CD4-positive, alpha-beta T cell (primary cell): ENCODE measurements at places on chromosomes 4 and X.

GRCh38 chrX:20995829-20996228, 378.4 kb upstream of the CNKSR2 start:
- DNase-seq, result no peak

DNA sequence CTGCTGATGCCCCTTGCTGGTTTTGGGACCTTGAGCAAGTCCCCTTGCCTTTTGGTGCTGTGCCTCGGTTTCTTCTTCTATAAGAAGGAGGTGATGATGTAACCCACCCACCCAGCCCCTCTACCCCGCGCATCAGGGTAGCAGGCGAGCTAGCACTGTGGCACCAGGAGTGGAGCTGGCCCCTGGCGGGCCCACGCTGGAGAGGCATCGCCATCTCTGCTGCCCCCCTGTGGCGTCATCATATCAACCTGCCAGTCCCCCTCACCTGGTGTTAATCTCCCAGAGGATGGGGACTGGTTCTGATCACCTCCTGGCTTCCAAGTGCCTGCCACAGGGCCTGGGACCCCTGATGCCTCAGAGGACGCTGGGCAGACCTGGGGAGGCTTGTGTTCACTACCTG, 6.3 kb upstream of the SORCS2 start:
- no peak for DNase-seq

DNA sequence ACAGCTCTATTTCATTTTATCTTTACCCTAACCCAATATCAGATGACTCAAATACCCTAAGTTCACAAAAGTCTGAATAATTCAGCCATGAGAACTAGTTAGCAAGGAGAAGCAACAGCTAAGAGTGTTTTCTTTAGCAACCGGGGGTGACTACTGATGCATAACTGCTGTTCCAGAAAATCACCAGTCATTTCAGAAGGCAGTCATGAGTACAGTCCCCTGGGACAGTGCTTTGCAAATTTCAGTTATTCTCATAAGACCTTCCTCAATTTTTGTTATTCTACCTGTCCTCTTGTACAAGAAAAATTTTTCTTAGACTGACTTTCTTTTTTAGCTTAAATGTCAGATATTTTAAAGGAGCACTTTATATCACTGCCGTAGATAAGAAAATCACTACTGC, 16.4 kb downstream of the BANK1 start:
- DNase-seq, result no peak

DNA sequence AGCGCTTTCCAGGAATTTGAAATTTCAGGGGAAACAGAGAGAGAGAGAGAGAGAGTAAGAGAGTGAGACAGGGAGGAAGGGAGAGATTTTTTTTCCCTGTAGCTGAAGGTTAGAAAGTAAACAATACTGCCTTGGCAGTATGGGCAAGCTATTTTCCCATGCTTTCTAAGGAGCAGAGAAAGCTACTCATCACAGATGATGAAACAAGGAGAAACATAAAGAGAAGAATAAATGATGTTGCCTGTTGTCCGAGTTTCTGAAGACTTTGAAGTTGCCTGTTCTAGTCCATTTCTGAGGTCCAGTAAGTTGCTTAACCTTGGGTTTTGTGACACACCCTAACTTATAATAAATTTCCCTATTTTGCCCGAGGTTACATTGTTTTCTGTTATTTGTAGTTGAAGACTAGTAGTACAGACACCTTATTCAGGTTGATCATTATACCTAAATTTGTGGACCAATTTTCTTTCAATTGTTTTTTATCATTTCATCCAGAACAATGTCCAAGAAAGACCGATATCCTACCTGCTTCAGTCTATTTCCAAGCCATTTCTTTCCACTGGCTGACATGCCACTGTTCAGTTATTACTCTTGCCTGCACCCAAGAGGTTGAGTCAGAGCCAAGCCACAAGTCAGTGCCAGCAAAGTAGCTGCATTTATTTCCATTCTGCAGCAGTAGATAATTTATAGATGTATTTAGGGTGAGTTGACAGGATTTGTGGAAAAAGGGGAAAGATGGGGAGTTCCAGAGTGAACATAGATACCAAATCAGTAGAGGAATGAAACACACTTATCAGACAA, 49.7 kb upstream of the SLC16A2 start:
- no peak for DNase-seq

GRCh38 chrX:129876771-129877305, 29.1 kb upstream of the UTP14A start:
- DNase-seq, result no peak

DNA sequence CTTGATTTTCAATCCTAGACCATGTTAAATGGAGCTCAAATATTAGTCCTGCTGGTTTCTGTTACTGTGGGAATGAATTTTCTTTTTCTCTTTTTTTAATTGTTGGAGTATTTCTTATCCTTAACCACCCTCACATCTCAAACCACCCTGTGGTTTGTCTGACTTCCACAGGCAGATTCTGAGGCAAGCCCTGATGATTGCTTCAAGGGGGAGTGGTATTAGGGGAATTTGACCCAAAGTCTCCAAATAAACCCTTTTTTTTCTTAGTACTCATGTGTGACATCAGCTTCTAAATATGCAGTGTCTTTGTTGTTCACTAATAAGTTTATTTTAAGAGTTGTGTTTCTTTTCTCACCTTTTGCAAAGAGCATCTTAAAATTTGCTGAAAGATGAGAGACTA, 810.3 kb downstream of the IL1RAPL1 start:
- no peak for DNase-seq

GRCh38 chr4:85639946-85640345, 165.0 kb downstream of the ARHGAP24 start:
- DNase-seq, result no peak

DNA sequence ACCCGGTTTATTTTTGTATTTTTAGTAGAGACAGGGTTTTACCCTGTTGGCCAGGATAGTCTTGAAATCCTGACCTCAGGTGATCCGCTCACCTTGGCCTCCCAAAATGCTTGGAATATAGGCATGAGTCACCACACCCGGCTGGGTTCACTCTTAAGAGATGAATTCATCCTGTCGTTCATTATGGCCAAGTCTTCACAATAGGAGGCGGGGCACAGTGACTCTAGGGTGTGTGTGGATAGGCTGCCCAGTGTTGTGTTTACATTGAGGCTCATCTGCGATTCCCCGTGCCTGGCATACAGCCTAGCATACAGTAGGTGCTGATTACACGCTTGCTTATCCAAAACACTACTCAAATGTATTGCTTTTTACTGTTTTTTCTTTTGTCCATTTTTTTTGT, 41.3 kb upstream of the IGFBP7 start:
- DNase-seq, result no peak

GRCh38 chrX:97909245-97909644, 1025.5 kb downstream of the RPA4 start:
- DNase-seq, result no peak

DNA sequence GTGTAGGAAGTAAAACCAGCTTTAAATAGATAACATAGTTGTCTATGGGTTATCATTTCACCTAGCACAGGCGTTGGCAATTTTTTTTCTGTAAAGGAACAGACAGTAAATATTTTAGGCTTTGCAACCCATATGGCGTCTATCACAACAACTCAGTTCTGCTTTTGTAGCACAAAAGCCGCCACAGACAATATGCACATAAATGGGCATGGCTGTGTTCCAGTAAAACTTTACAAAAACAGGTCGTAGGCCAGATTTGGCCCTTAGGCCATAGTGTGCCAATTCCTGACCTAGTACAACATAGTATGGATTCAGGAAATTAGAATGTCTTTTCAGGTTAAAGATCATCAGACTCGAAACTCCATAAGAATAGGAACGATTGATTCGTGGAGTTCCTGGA, 265.3 kb upstream of the GK2 start:
- DNase-seq, result no peak

DNA sequence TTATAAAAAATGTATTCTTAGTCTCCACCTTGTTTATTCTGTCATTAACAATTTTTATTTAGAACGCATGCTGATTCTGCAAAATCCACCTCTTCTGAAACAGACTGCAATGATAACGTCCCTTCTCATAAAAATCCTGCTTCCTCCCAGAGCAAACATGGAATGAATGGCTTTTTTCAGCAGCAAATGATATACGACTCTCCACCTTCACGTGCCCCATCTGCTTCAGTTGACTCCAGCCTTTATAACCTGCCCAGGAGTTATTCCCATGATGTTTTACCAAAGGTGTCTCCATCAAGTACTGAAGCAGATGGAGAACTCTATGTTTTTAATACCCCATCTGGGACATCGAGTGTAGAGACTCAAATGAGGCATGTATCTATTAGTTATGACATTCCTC, 75.6 kb upstream of the SMARCA5 start:
- no peak for DNase-seq

GRCh38 chr4:171621646-171622045, 191.6 kb upstream of the GALNTL6 start:
- no peak for DNase-seq

DNA sequence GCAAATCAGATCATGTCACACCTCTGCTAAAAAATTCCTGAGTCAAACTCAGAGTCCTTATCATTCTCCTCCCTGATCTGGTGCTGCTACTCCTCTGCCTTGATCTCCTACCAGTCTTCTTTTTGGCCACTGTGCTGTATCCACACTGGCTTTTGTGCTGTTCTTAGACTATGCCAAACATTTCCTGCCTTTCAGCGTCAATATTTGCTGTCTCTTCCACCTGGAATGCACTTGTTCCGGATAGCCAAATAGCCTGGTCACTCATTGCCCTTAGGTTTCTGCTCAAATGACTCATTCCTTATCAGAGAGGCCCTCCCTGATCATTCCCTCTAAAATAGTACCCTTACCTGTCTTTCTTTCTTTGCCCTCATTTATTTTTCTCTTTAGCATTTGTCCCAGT, 24.4 kb upstream of the RP2 start:
- no peak for DNase-seq

DNA sequence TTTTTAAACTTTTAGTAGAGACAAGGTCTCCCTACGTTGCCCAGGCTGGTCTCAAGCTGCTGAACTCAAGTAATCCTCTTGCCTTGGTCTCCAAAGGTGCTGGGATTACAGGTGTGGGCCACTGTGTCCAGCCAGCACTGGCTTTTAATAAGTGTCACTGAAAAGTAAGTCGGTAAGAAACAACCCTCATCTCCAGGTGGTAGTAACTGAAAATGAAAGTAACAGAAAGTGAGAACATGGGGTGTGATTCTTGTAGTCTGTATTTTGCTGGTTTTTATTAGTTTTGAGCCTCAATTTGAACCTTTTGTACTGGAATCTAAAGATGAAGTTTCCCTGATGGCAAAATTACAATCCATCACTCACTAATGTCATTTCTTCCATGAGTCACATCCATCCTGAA, 238.1 kb upstream of the AGA start:
- no peak for DNase-seq

DNA sequence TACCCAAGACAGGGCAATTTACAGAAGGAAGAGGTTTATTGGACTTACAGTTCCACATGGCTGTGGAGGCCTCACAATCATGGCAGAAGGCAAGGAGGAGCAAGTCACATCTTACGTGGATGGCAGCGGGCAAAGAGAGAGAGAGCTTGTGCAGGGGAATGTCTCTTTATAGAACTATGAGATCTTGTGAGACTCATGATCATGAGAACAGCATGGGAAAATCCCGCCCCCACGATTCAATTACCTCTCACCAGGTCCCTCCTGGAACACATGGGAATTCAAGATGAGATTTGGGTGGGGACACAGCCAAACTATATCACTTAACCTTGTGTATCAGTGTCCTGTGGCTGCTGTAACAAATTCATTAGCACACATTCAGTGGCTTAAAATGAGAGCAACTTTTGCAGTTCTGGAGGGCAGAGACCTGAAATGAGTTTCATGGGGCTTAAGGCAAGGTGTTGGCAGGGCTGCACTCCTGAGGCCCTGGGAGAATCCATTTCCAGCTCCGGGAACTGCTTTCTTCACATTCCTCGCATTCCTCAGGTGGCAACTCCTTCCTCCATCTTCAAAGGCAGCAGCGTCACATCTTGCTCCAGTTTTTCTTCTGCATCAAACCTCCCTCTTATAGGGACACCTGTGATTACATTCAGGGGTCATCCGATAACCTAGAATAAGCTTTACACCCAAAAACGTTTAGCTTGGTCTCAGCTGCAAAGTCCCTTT, 22.3 kb upstream of the NSG1 start:
- DNase-seq, result no peak

DNA sequence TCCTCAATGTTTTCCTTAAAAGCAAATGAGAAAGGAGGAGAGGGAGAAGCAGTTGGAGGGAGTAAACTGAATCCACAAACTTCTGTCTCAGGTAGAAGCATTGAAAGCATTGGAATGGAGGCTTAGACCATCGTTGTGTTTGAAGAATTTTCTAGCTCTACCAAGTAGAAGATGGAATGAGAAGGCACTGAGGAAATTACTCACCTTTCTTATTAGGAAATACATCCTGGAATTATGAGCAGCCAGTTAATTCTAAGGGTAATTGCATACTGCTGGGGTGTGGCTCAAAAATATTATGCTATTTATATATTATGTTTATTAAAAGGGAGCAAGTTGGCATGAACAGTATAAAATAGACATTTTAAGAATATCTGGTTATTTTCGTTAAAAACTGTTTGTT, 12.9 kb downstream of the PGM2 start:
- DNase-seq, result no peak

GRCh38 chr4:189299706-189300105, 641.0 kb upstream of the FRG1 start:
- DNase-seq, result no peak

- no peak for DNase-seq
These were observed 48.2 kb downstream of the STK26 start for GRCh38 chrX:132071254-132071653.

- no peak for DNase-seq
These were observed 9.4 kb upstream of the CPLX1 start for GRCh38 chr4:835148-836002.

- DNase-seq, result no peak
These were observed 270.8 kb upstream of the FGF13 start for GRCh38 chrX:138982365-138982764.

GRCh38 chr4:26493461-26493860, 3.2 kb upstream of the CCKAR start:
- no peak for DNase-seq

DNA sequence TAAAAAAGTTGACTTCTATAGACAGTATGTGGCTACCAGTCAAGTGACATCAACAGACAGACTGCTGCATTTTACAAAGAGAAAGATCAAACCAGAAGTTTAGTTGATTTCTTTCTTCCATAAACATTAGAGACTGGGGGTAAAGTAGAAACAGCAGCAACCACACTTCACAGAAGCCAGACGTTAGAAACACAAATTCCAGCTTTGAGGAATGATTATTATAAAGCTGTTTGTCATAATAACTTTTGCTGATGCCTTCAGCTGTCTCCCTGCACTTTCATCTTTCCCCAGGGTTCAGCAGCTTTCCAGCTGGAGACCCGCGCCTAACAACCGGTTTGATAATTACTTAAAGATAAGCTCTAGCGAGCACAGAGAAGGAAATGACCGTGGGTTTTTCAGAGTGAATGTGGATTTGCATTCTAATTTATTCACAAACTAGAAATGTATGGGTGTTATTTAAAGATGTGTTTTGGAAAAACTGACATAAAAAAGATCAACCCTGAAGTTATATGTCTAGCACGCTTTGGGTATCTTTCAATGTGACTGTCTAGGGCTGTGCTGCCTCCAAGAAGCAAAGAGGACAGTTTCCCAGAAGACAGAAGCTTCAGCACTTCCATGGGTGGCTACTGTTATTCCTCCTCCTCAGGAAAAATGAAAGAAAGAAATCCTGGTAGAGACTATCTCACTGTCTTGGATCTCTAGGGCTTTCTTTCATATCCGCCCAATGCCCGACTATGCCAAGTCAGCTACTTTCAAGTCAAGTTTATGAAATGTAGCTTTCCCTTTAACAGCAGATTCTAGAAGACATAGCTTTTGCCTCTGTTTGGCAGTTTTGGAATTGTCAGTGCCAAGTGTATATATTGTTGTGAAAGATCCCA, 15.0 kb upstream of the ENAM start:
- DNase-seq, result no peak
